Fibroblast of the aortic adventitia (primary cell): ENCODE measurements at places on chromosomes 12 and 14.
A peak's percentile ranks its signal among the peaks of the same experiment; 100 is the strongest.

DNA sequence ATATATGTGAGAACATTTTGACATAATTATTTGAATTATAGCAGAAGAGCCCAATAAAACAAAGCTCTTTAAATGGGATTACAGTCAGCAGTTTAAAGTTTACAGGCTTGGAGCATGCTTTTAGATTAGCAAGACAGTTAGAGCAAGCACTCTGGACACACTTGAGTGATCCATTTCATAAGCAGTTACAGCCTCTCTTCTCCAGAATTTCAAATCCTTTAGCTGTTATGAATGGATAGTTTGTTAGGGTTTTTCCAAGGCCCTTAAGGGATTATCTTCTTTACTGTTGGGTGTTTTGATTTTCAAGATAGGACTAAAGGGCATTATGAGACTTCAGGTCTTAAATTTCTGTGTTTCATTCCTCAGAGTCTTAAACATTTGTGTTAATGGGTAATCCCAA, 36.3 kb downstream of the BEST3 start:
- no peak for DNase-seq

GRCh38 chr12:112282920-112283319, 99.3 kb downstream of the HECTD4 start:
- no peak for DNase-seq

- DNase-seq, result no peak
Measured at GRCh38 chr12:96234591-96235483, 40.7 kb downstream of the ELK3 start.

DNA sequence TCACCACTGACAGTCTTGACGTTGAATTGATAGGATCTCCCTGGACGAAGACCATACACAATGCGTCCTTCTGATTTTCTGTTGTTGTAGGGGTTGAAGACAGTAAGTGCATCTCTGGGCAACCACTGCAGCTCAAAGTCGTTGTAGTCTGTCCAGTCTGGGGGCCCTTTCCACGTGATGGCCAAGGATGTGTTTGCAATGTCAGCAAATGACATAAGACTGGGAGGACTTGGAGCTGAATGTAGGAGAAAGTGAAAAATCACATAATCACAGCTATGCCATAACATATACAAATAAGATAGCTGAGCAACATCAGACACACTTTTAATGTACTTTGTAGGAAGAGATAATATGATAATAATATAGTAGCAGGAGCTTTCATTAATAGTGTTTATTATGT, 77.8 kb downstream of the PTPRB start:
- no peak for DNase-seq

GRCh38 chr12:27869567-27869966, 89.5 kb upstream of the MANSC4 start:
- peak; percentile 25 for DNase-seq

GRCh38 chr12:58757422-58757821, 162.9 kb downstream of the LRIG3 start:
- DNase-seq, result peak; percentile 88
